Fibroblast of skin of left quadriceps (primary cell): ENCODE measurements at places on chromosomes 1 and 21.

- no peak for DNase-seq
Observed at GRCh38 chr1:221117548-221117951, 238.3 kb downstream of the HLX start.

DNA sequence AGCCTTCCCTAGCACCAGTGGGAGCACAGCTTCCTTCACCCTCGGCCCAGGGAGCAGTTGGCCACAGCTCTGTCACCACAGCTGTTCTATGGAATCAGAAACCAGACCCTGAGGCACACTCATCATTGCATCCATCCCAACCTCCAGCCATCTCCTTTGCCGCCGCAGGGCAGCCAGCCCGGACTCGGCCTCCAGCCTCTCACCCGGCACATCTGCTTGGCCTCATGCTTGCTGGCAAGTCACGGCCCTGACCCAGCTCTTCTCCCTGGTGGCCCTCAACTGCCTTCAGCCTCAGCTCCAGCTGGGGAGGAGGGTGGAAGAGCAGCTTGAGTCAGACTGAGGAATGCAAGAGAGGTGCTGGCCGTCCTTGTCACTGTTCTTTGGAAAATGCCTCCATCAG lies 59.8 kb downstream of the TOR1AIP2 start:
- no peak for DNase-seq

- no peak for DNase-seq
Observed at GRCh38 chr1:153535242-153536011, at the start of gene S100A6. Gene S100A6, minus strand, starts transcription at chr1:153535991. Its CDS starts 652 bp downstream, at chr1:153535339.

GRCh38 chr1:246947255-246947654 lies 15.5 kb upstream of the AHCTF1 start:
- no peak for DNase-seq

DNA sequence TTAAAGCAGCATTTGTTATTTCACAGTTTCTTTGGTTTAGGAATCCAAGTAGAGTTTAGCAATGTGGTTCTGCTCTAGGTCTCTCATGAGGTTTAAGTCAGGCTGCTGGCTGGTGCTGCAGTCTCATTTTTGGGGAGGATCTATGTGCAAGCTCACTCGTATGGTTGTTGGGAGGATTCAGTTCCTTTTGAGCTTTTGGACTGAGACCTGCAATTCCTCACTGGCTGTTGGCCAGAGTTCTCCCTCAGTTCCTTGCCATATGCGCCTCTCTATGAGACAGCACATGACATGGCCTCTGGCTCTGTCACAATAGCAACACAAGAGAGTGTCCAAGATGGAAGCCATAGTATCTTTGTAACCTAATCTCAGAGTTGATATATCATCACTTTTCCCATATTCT lies 91.0 kb downstream of the OLFML2B start:
- no peak for DNase-seq

GRCh38 chr1:91749788-91750231 lies 136.1 kb downstream of the TGFBR3 start:
- DNase-seq: no peak

DNA sequence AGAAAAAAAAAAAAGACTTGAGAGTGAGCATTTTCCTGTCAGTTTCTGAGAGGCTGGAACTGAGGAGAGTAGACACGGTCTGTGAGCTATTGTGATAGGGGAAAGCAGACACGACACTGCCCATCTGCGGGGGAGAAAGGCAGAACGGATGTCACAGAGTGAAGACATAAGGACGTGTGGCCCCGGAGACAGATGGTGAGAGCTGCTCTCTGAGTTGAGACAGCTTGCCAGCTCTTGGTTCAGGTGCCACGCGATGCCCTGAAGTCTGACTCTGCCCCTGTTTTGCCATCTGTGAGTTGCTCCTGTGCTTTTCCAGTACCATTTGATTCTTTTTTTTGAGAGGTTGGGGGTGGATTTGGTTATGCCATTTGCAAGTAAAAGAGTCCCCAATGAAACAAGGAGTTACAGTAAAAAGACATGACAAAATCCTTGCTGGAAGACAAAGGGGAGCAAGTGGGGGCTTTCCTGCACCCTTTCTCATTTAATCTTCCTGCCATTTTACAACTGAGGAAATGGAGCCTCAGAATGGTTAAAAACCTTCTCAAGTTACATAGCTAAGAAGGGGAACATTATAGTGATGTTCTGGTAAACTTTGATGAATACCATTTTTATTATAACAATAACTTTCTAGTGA lies 128.9 kb upstream of the DNAH14 start:
- no peak for DNase-seq

DNA sequence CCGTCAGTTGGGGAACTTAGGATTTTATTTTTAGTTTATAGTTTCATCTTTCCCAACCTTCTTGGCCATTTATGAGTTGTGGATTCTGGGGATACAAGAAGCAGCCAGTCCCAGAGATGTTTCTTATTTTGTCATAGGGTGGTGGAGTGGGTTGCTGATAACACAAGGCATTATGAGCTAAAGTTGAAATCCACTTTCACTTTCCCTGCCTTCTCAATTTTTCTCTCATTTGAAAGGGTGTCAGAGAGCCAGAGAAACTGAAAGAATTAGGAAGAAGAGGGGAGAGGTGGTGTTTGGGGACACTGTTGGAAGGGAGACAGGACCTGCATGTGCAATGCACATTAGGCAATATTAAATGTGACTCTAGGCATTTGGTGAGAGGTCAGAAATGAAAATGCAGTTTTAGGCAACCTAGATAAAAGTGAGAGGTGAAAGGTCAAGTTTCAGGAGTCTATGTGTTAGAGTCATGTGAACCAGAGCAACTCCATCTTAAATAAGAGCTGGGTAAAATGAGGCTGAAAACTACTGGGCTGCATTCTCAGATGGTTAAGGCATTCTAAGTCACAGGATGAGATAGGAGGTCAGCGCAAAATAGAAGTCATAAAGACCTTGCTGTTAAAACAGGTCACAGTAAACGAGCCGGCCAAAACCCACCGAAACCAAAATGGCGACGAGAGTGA lies 71.1 kb upstream of the F3 start:
- DNase-seq: no peak

- DNase-seq: no peak
Observed at GRCh38 chr1:156490401-156491032, 10.1 kb downstream of the MEF2D start.

GRCh38 chr1:24967962-24968361 lies 37.9 kb upstream of the RUNX3 start:
- no peak for DNase-seq

GRCh38 chr1:41327383-41327999 lies 33.7 kb upstream of the FOXO6 start:
- no peak for DNase-seq

- no peak for DNase-seq
Observed at GRCh38 chr1:163664671-163665335, 343.0 kb downstream of the NUF2 start.

DNA sequence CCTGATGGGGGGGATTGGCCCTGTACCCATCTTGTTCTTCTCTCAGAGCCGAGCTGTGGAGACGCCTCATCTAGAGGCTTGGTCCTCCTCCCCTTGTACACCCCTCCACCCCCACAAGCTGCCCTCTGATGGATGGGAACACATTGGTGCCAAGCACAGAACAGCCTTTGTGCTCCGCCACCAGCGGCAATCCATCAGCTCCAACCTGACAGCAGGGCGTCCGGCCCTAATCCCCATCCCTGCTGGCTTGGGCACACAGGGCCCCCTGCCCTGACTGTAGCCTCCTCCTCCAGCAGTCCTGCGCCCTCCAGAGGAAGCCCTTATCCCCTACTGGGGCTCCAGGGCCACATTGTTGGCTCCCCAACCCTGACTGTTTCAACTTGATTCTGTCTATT lies 3.8 kb upstream of the MYOG start:
- no peak for DNase-seq

- DNase-seq: peak; percentile 69
Observed at GRCh38 chr1:161792740-161793139, 26.6 kb downstream of the ATF6 start.

GRCh38 chr21:42313501-42313969 lies 1.7 kb downstream of the TFF3 start:
- DNase-seq: no peak

GRCh38 chr1:41740630-41741239 lies 178.0 kb downstream of the HIVEP3 start:
- DNase-seq: no peak

DNA sequence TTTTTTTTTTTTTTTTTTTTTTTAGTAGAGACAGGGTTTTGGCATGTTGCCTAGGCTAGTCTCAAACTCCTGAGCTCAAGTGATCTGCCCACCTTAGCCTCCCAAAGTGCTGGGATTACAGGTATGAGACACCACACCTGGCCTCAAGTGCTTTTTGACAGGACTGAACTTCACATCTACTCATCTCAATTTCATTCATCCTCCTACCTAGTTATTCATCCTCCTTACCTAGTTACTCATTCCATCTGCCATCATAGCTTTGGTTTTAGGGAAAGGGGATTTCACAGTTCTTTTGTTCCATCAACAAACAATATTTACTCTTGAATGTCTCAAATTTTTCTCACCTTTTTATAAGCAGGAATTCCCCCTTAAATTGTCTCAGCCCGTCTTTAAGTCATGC lies 38.6 kb upstream of the RALGPS2 start:
- no peak for DNase-seq

DNA sequence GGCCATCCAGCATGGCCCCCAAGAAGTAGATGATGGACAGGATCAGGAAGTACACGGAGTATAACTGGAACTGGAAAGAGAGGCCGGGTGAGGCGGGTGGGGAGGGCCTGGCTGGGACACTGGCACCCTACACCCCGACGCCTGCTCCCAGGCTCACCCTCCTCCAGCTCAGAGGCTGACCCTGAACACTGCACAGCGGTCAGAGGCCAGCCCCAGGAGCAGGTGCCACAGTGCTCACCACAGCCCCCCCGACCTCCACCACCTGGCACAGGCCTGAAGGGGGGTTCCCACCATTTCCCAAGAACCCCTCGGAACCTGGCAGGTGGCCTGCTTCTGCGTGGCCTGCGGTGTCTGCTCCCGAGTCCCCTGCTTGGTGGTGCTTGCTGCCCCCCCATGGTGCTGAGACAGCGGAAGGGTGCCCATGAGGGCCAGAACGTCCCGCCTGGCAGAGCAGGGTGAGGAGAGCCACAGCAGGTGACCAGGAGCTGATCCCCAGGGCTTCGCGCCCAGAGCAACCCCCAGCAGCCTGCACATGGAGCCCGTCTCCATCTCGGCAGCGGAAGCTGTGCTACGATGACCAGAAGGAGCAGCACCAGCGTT lies 26.1 kb downstream of the SLC19A1 start:
- DNase-seq: no peak

GRCh38 chr21:26804895-26805609 lies 40.2 kb downstream of the ADAMTS1 start:
- DNase-seq: peak; percentile 88

DNA sequence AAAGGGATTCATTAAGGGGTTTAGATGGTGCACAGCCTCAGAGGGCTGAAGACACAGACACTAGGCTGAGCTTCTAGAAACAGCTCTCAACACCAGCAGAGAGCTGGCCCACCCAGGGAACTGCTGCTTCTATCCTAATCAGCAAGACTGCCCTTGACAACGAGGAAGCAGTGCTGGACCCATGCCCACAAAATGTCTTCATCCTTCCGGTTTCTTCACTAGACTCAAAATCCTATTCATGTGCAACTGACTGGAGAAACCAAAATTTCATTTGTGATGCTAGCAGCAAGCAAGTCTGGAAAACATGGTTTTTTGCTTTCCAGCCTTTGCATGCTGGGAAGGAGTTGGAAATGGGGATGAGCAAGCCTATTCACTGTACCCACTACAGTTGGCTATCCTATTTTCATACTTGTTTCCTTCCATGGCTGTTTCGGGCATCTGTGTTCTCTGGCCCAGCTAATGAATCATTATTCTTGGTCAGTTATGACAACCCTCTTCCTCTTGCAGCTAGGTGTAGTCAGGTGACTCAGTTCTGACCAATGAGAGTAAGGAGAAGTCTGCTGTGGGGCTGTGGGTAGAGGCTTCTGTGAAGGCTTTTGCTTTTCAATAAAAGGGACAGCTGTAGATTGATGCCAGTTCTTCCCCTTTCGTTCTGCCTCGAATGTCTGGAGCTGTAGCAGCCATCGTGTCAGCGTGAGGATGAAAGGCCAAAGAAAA lies 14.6 kb upstream of the TMEM61 start:
- DNase-seq: no peak

DNA sequence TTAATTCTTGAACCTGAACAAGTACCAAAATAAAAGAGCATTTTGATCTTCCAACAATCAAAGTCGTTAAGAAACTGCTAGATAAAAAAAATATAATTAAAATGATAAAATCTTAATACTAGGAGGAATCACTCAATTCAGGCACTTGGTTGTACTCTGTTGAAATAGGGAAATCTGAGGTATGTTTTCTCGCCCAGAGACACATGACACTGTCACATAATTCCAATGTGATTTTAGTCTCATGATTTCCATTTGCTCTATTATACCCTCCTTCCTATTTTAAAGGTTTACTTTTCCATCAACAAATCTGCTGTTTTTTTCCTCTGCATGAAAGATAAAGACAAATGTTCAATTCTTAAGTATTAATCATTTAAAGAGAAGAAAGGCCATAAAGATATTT lies 97.6 kb downstream of the ZZZ3 start:
- DNase-seq: no peak

DNA sequence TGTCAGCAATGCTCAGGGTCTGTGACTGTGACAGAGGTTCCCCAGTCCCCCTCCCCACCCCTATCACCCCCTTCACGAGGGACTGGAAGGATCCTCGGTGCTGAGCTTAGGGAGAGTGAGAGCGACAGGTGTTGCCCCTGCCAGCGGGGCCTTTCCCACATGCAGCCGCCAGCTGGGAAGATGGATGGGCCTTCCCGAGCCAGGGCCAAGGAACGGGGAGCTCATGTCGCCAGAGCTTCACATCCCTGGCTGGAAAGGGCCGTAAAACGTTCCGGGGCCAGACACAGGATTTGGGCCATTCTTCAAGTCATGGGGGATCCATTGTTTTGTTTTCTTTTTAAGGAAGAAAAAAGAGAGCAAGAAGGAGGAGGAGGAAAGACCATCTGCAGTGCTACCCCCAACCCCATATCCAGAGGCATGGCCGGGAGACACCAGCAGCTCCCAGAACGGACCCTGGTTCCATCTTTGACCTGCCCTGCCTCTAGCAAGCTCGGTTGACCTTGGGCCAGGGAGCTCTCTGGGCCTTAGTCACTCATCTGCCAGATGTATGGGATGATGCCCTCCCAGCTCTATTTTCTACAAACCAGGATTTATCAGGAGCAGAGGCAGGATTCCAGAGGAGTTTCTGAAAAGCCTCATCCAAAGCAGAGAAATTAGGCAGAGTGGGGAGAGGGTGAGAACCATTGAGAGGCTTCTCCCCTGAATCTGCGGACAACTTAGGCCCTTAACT lies 54.1 kb downstream of the TAS1R2 start:
- DNase-seq: no peak

DNA sequence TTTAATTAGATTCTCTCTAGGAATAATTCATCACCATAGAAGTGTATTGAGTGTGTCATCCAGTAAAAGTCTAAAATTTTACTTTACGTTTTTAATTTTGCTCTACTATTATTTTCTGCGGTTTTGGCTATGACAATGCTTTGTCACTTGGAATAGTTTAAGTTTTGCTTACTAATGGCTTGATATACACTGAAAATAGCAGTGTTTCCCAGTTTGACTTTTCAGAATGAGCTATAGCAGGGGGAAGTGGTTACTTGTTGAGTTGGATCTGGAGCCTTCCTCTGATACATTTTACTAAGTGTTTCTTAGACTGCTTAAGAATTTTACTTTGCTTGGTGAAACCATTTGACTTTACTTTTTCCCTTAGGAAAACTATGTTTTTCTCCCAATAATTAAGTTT lies 5.0 kb downstream of the DNAJC16 start:
- no peak for DNase-seq
